ENCODE measurements at places on chromosomes 11 and 22.
A peak's percentile ranks its signal among the peaks of the same experiment; 100 is the strongest.

DNA sequence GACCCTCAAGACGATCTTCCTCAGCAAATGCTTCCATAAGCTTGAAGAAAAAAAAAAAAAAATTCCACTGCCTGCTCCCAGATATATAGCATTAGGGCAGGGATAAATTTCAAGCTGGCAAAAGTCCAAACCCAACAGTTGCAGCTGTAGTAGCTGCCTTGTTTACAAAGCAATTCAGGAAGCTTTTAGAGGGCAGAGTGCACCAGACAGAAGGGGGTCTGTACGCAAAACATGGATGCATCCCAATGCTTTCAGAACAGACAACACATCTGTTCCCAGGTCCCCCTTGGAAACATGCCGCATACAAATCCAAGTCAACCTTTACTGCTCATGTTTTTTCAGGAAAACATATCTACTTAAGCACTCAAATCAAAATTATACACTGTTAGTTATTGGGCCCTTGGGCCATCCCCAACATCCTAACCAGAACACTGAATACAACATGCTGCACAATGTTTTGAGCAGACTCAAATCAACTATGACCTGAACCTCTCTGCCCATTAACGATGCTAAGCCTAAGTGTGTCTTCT is 94.5 kb downstream of the CADM1 start:
- H3K36me3 ChIP-seq = no peaks in the 10 kb centered on the region
- no peak for DNase-seq
- H3K4me3 ChIP-seq = no peak overlapping the region
- no peak overlapping the region for H3K27ac ChIP-seq
- H3K4me1 ChIP-seq = no peaks in the 10 kb centered on the region

- DNase-seq = no peak
- no peaks in the 10 kb centered on the region for H3K4me1 ChIP-seq
- H3K4me3 ChIP-seq = no peak overlapping the region
- peaks cover 2% of the 10 kb centered on the region for H3K27me3 ChIP-seq
Measured at GRCh38 chr11:58121096-58121495, 4.2 kb downstream of the OR9I1 start.

- H3K27me3 ChIP-seq = no peaks in the 10 kb centered on the region
- H3K4me3 ChIP-seq = no peak overlapping the region
- no peak overlapping the region for H3K27ac ChIP-seq
- peaks cover 60% of the 10 kb centered on the region for H3K4me1 ChIP-seq
Measured at GRCh38 chr11:48095779-48096470, 115.6 kb downstream of the PTPRJ start.

DNA sequence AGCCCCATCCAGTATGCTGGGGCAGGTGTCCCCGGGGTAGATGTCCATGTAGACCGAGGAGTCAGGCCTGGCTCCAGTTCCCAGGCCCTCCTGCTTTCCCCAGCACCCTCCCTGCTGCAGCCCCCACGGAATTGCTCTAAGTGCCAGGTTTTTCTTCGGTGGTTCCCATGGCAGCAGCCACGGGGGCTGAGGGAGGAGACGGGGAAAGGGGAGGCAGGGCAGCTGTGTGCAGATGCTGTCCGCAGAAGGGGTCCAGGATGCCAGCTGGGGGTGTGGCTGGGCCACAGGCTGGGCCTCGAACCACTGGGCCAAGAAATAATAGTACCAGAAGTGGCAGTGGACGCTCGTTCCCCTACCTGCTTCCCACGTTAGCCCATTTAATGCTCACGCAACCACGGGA is 25.0 kb downstream of the SHISAL1 start:
- H3K27ac ChIP-seq = no peak overlapping the region
- no peak overlapping the region for H3K4me3 ChIP-seq
- H3K27me3 ChIP-seq = no peaks in the 10 kb centered on the region

DNA sequence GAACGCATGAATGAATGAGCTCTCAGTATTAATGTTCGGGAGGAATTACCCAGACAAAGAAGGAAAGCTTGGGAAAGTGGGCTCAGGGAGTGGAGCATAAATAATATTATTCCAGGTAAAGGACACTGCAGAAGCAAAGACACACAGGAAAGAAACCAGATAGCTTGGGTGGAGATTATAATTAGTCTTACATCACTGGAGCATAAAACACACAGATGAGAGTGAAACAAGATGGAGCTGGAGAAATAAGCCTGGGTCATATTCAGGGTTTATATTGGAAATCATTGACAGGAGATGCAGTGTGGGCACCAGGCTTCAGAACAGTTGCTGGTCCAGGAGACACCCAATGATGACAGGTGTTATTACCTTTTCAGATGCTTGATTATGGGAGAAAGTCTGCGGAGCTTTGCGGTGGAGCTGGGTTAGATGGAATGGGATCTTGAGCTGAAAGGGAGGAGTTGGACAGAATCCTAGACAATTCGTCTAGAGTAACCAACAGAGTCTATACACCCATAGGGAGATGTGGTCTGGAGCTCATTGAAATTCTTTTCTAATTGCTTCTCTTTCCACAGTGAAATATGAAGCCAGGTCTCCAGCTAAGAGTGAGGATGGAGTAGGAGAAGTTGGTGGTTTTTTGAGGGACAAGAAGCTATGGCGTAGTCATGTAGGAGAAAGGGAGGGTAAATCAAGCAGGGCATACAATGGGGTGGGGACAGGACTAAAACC is 227.2 kb downstream of the FAM76B start:
- H3K36me3 ChIP-seq = peaks cover under 1% of the 10 kb centered on the region
- H3K27ac ChIP-seq = no peak overlapping the region
- H3K4me3 ChIP-seq = no peak overlapping the region
- DNase-seq = no peak
- peaks cover 11% of the 10 kb centered on the region for H3K27me3 ChIP-seq

DNA sequence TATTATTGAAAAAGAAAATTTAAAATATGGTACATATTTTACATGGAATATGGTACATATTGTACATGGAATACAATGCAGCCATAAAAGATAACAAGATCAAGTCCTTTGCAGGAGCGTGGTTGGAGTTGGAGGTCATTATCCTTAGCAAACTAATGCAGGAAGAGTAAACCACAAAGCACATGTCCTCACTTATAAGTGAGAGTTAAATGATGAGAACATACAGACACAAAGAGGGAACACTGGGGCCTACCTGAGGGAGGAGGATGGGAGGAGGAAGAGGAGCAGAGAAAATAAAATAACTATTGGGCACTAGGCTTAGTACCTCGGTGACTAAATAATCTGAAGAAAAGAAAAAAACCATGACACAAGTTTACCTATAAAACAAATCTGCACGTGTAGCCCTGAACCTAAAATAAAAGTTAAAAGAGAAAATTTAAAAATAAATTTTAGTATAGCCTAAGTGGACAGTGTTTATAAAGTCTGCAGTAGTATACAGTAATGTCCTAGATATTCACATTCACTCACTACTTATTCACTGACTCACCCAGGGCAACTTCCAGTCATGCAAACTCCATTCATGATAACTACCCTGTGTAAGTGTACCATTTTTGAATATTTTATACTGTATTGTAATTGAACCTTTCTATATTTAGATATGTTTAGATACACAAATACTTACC is 204.4 kb downstream of the FAM76B start:
- no peak overlapping the region for H3K27ac ChIP-seq
- peaks cover 9% of the 10 kb centered on the region for H3K4me1 ChIP-seq
- no peak overlapping the region for H3K4me3 ChIP-seq
- no peaks in the 10 kb centered on the region for H3K36me3 ChIP-seq
- no peak for DNase-seq

- DNase-seq = no peak
- H3K27ac ChIP-seq = no peak overlapping the region
- no peak overlapping the region for H3K4me3 ChIP-seq
- peaks cover 5% of the 10 kb centered on the region for H3K4me1 ChIP-seq
Measured at GRCh38 chr11:76830639-76831327, 29.9 kb upstream of the ACER3 start.

DNA sequence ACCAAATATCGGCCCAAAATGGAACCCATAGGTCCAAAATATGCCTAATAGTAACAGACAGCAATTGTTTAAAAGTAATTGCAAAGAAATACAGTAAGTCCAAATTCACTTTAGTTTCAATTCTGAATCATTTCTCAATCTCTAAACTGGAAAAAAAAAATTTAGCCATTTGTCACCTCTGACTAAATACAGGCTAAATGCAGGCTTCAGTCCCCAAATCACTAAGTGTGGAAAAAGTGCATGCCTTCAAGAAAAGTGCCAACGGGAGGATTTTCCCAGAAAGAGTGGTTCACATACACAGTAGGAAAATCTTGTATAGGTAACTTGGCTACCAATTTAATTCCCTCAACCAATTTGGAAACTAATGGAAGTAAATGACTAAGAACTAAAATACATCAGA is 35.7 kb downstream of the SIK3 start:
- H3K4me3 ChIP-seq = no peak overlapping the region
- H3K27ac ChIP-seq = peak overlapping the region; percentile 61
- H3K36me3 ChIP-seq = peaks cover 9% of the 10 kb centered on the region
- no peak for DNase-seq

DNA sequence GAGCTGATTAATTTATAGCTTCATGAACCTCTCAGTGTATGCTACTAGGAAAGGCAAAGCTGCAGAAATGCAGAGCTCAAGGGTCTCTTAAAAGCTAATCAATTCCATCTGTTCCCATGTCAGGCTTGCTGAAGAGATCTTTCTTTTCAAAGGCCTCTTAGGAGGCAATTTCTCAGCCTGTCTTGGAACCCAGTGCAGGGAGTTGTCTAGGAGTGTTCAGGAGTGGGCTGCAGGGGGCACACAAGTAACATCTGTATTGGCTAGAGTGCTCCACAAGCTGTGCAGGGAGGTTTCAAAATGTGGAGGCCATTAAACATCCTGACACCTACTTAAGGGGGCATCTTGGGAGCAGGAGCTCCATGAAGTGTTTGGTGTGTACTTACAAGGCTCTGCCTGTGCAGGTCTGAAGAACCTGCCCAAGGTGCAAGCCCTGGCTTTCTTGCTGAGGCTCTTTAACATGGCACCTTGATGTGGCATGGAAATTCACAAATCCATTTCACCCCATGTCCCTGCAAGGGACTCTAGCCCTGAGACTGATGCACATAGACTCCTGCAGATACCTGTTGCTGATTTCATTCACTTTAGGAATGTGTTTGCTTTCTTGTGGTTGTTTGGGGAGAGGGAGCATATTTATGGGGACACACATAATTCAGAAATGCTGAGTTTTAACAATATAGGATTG is 134.7 kb downstream of the ME3 start:
- H3K27ac ChIP-seq = no peak overlapping the region
- no peaks in the 10 kb centered on the region for H3K36me3 ChIP-seq
- peaks cover 13% of the 10 kb centered on the region for H3K27me3 ChIP-seq
- no peak for DNase-seq
- no peaks in the 10 kb centered on the region for H3K4me1 ChIP-seq
- no peak overlapping the region for H3K4me3 ChIP-seq

DNA sequence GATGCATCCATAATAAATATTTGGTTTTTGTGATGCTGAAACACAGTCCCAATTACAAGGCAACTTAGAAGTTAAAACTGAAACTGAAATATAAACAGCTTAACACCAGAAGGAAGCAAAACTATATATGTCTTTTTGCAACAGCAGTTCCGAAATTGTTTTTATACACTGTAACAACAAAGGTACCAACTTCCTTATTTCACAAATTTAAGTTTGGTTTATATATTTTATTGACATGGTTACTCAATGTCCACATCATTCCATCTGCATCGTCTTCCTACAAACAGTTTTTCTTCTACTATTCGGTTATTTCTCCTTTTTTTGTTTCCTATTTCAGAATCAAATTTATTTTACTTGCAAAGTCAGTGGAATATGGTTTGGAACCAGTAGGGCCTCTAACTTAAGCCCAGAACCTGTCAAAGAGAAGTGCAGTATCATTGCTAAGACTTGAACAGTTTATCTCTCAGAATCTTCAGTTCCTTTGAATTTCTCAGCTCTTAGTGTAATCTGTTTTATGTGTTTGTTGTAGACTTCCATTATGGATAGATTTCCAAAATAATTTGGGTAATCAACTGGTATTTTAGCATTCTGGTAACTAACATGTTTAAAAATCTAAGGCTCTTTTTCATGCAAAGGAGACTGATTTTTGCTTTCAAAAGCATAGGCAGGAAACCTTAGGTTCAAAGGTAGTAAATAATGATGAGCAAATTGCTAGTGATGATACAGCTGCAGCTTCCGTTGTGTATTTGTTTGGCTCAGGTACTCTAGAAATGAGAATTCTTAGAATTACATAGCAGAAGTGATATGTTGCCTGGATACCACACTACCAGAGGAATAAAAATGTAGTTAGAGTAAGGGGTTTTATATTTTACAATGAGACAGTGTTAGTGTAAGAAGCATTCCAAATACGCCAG is 8.2 kb upstream of the HSPA8 start:
- no peak for DNase-seq
- no peaks in the 10 kb centered on the region for H3K27me3 ChIP-seq
- peak overlapping the region; percentile 72 for H3K4me3 ChIP-seq
- no peaks in the 10 kb centered on the region for H3K36me3 ChIP-seq
- peaks cover 48% of the 10 kb centered on the region for H3K4me1 ChIP-seq

GRCh38 chr22:36758792-36759271 is 17.1 kb downstream of the IFT27 start:
- H3K27me3 ChIP-seq = peaks cover 5% of the 10 kb centered on the region
- no peaks in the 10 kb centered on the region for H3K4me1 ChIP-seq
- no peaks in the 10 kb centered on the region for H3K36me3 ChIP-seq
- no peak for DNase-seq

DNA sequence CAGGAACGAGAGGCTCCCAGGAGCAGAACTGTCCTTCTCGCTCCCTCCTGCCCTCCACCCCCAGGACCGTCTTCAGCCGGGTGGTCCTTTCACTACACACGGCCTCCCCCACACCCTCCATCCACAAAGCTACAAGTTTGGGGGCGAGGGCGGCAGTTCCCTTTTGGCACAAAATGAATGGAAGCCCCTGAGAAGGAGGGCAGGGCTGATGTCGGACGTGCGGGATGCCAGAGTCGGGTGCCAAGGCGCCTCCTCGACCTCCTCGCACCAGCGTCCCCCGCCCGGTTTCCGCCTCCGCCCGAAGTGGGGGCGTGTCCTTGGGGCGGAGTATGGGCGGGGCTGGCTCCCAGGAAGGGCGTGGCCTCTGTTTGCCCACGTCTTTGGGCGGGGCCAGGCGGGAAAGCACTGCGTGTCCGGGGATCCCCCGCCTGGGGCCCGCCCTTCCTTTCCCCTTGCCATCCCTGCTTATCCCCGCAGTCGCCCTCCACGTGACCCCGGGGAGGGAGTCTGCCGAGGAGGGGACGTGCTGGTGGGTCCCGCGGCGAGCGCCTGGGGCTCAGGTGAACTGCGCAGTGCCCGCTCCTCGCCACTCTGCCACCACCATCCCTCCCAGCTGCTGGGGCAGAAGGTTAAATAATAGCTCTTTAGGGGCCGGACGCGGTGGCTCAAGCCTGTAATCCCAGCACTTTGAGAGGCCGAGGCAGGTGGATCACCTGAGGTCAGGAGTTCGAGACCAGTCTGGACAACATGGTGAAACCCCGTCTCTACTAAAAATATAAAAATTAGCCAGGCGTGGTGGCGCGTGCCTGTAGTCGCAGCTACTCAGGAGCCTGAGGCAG is 937 bp upstream of the EFEMP2 start:
- peak overlapping the region; percentile 79 for H3K4me3 ChIP-seq
- H3K27ac ChIP-seq = peak overlapping the region; percentile 73
- H3K27me3 ChIP-seq = peaks cover 4% of the 10 kb centered on the region
- H3K4me1 ChIP-seq = peaks cover 53% of the 10 kb centered on the region
- peak; percentile 96 for DNase-seq
- H3K36me3 ChIP-seq = no peaks in the 10 kb centered on the region
